ENCODE measurements at places on chromosomes 5 and 9.

GRCh38 chr9:32942755-32943460 lies 58.5 kb downstream of the APTX start:
- DNase-seq: no peak

DNA sequence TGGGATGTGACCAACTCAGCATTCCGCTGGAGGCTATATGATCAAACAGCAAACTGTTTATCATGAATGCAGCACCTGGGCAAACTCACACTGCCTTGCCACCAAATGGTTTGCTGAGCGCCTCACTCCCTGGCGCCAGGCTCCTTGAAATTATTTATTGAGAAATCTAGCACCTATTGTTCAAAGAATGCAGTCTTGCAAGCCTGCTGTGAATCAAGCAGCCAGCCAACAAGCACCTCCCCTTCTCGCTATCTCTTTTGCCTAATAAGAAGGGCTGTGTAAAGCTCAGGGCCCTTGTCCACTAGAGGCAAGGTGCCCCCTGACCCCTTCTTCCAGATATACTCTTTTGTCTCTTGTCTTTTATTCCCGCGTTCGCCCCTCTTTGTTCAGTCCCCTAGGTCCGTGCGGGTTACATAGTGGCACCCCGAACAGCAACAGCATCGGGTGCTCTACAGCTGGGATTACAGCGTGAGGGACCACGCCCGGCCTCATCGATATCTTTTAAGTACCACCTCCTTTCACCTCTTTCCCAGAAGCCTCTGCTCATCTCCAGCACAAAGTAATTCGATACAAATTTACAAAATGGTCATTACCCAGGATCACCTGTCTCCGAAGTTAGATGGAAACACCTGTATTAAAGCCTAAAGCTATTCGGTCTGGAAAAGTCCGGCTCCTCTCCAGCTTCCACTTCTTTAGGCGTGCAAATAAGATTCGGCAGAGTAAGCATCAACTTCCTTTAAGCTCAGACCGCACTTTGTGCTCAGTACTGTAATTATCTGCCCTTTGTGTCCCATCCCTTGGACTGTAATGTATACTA lies 896 bp downstream of the RIGI start:
- DNase-seq: peak; percentile 4

DNA sequence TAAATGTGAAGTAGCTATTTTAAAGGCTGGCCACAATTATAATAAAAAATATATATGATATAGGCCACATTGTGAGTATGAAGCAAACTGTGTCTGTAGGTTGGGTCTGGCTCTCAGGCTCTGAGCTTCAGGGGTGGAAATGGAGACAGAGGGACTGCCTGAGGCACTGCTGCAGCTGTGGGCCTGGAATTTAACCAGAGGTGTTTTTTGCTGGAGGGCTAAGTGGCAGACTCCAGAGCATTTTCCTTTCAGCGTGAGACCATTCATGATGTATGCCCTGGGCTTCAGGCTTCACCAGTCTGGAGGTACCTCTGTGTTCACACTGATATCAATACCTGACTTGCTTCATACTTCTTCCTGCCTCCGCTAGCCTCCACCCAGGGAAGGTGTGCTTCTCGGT lies 64.9 kb upstream of the IL12B start:
- no peak for DNase-seq

DNA sequence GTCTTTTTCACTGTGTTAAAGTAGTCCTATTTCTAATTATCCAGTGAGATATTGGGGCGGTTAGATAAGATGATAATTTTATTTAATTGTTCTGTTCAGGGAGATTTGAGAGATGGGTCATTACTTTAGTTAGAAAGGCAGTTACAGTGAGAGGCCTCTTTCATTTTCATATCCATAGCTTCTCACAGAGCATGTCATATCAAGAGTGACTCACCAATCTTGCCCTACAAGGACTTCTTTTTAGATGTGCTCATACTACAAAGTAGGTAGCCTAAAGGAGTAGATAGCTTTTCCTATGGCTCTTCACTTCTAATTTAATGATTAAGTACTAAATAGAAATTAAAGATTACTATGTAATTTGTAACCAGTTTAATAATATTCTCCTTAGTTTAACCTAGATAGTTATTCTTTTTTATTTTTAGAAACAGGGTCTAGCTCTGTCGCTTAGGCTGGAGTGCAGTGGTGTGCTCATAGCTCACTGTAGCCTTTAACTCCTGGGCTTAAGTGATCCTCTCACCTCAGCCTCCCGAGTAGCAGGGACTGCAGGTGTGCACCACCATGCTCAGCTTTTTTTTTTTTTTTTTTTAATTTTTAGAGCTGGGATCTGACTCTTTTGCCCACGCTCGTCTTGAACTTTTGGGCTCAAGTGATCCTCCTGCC lies 71.0 kb downstream of the FER start:
- DNase-seq: no peak

GRCh38 chr9:124782661-124783574 lies 6.0 kb downstream of the OLFML2A start:
- no peak for DNase-seq

- DNase-seq: no peak
These were observed 268.6 kb upstream of the PTGER4 start for GRCh38 chr5:40410964-40411635.

- DNase-seq: no peak
These were observed 181.4 kb upstream of the TRPM3 start for GRCh38 chr9:71302776-71303175.

- no peak for DNase-seq
These were observed 70.8 kb upstream of the CDKN2B start for GRCh38 chr9:22079873-22080341.

GRCh38 chr5:129696636-129697035 lies 51.3 kb upstream of the MINAR2 start:
- no peak for DNase-seq
